HT-29 (cell line): ENCODE measurements at places on chromosomes 4 and X.

DNA sequence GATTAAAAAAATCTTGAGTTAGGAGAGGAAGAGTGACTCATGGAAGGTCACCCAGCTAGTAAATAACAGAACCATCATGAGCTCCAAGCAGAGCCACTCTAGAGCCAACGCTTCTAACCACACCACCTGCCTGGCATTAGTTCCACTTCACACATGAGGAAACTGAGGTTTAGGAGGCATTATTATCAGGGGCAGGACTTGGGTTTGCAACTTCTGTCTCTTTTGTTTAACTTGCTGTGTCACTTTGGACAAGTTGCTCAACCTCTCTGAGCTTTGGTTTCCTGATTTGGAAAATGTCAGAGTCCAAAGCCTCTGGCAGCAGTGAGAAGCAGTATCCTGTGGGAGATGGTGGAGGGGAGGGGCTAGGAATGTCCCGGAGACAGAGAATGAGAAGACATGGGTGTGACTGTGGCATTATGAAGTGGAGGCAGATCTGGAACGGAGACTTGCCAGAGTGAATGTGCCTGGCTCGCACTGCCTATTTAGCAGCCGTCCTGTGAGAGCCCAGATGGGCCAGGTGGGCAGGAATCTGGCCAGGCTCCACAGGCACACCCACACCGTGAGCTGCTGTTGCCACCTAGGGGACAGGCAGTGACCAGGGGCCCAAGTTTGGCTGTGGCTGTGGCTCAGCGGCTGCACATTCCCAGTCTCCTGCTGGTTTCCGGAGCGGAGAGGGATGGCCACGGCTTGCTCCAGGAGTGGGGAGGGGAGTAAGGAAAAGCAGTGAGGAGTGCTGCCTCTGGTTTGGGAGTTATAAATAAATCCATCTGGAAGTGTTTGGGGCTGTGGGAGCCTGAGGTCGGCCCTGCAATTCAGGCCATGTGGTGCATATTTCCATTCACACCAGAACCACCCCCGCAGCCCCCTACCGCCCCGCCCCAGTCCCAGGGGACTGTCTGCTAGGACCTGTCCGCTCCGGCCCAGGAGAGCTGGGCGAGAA is 93.4 kb downstream of the NHSL2 start:
- no peak for DNase-seq

GRCh38 chr4:105191621-105192210 is 45.0 kb downstream of the TET2 start:
- no peak for DNase-seq

DNA sequence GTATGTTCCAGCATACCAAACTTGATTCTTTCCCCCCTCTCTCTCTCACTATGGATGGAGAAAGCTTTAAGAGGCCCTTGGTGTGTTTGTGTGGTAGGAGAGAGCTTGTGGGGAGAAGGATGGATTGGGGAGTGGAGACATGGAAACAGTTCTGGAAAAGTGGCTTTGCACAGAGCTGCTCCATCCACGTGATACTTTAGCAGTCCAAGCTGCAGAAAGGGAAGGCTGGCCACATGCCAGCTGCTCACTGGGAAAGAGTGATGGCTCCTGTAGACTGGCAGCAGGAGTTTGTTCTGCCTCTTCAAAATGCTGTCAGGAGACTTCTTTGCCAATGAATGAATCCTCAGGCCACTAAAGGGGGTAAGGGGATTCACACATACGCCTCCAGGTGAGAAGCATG is 21.7 kb upstream of the SEC24B start:
- no peak for DNase-seq

DNA sequence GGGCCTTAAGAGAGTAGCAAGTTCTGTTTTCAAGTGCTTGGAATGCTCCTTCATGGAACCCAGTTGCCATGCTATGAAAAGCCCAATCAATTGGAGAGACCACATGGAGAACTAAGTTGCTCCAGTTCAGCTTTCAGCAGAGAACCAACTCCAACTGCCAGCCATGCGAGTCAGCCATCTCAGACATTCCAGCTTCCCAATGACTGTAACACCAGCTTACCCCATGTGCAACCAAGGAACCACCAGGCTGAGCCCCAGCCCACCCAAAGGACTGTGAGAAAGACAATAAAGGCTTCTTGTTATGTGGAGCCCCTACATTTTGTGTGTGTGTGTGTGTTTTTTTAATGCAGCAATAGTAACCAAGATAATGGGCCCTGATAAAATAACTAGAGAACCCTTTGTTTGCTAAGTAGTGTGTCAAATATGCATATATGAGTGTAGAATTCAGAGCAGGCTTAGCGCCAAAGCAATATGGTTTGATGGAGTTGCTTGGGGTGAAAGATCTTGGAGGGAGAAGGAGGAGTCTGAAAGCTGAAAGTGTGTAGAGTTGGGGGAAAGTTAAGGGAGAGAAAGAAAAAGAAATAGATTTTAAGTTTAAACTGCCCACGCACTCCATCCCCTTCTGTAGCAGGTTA is 35.0 kb upstream of the CCKAR start:
- DNase-seq: no peak

DNA sequence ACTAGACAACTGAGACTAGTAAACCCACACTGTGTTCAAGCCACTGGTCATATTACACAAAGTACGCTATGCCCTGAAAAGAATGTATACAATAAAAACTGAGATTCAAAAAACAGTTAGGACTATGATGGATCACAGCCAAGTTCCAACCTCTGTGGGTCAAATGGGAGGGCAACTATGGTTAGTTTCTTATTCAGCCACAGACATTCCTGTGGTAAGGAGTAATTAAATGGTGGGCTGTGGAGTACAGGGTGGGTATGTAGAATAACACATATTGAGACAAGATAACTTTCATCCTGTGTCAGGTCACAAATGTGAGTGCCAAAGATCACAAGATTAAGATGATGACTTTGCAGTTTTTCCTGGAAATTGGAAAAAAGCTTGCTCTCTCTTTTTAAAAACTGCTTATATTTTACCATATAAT is 167.2 kb downstream of the NPNT start:
- peak; percentile 82 for DNase-seq

DNA sequence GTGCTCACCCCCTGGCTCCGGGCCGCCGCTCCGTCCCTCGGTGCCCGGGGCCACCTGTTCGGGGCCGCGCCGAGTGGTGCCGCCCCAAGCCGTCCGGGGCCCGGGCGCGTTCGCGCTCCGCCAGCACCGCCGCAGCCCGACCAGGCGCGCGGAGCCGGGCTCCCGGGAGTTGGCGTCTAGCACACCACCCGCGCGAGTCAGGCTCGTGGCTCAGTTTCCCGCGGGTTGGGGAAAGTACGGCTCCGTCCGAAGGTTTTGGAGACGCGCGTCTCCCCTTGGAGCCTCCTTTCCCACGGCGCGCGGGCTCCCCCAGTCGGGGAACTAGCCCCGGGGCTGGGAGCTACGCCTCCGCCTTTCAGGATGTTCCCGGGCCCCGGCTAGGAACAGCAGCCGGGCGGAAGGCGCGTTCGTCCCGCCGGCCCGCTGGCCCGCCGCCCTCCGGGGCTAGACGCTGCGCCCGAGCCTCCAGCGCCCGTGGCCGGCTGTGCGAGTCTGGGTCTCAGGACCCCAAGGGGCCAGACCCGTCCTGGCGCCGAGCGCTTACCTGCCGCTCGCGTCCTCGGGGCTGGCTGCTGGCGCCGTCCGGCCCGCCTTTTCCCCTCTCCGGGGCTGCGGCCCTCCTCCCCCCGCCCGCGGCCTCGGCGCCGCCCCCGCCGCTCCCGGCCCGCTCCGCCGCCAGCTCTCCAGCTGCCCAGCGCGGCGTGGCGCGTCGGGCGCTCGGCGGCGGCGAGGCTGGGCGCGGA is at the start of gene ADGRG2:
Gene ADGRG2, minus strand, starts transcription at position 571 of the 743 bp plus-strand sequence. CDS start 53,634 bp downstream, outside the sequence.
- DNase-seq: no peak

- DNase-seq: no peak
These were observed 668.6 kb downstream of the GABRG1 start for GRCh38 chr4:45455217-45455616.

DNA sequence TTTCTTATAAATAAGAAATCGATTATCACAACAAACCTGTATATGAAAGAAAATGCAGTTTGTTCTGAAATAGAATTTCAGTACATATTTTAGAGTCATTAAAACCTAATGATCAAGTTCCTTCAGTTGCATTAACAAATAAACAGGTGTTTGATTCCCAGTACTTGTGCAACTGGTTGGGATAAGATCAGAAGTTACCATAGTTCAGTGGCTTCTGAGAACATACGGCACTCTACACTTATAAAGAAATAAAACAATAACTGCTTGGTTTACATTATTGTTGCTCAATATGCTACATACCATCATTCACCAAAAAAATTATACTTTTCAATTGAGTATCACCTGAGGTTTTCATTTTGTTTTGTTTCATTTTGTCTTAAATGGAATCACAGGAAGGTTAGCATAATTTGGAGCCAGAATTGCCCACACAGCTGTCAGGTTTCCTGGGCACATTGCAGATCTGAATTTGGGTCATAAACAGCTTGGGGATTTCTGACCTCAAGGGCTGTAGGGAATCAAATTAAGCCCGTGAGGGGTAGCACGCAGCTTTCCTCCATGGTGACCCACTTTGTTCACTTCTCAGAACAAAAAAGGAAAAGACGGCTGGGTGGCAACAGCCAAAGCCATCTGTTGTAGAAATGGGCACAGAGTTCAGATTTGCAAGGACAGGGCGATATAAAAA is 14.9 kb upstream of the CCNG2 start:
- DNase-seq: no peak
